ENCODE measurements at places on chromosomes 13 and 19.
A peak's percentile ranks its signal among the peaks of the same experiment; 100 is the strongest.

DNA sequence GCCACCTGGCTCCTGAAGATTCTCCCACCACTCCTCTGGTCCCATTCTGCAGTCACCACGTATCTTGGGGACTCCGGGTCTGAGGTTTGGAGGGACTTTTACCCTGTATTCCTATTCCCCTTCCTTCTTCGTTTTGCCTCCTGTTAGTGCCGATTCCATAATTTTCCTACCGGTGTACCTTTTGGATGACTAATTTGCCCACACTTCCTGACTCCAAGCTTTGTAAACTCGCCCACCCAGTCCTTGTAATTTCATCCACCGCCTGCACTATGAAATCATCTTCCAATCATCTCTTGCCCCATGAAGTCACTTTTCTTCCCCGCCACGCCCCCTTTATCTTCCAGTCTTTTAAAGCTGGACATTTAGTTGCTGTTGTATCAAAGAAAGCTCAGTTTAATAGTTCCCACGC, 572 bp downstream of the UCHL3 start:
- DNase-seq: peak; percentile 60

- no peak for DNase-seq
These were observed 78.5 kb downstream of the FGF9 start for GRCh38 chr13:21749410-21749809.

- DNase-seq: no peak
These were observed 20.3 kb downstream of the CHST8 start for GRCh38 chr19:33641956-33642498.

- DNase-seq: no peak
These were observed 7.5 kb upstream of the C1QTNF9 start for GRCh38 chr13:24301911-24302310.

Data from mucosa of descending colon (tissue), 3 donors.